ENCODE measurements at places on chromosomes 1 and 21. TPM values are rescaled to one million over a fixed set of nuclear protein-coding genes. Genes with fewer than 3 reads are reported as not detected.
A peak's percentile ranks its signal among the peaks of the same experiment; 100 is the strongest.

DNA sequence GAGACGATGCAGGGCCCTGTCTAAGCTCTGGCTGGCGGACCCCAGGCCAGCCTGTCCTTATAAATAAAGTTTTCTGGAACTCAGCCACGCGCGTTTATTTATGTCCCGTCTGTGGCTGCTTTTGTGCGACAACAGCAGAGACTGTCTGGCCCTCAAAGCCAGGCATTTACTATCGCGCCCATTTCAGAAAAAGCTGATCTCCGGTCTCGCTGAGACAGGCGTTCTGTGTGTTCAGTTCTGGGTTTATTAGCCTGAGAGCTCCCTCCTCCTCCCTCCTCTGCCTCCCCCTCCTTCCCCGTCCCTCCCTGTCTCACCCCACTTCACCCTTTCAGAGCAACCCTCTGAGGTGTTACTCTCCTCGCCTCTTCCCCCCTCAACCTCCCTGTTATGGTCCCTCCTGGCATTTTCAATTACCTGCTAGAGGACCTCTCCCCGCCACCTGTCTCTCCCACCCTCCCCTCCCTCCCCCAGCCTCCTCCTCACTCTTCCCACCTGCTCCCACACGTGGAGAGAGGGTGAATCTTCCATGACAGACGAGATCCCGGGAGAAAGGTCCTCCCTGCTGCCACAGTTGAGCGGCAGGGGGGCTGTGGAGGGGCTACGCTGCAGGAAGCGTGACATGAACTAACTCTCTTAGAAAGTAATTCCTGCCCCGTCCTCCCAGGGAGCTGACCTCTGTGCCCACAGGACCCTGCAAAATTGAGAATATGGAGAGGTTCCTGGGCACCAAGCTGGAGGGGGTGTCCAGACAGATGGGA is 59.9 kb downstream of the SPSB1 start:
- no peaks in the 10 kb centered on the region for H3K27me3 ChIP-seq
- H3K4me1 ChIP-seq = no peaks in the 10 kb centered on the region
- H3K4me3 ChIP-seq = no peak overlapping the region
- H3K27ac ChIP-seq = peak overlapping the region; percentile 67

GRCh38 chr1:47211796-47212269 is 20.2 kb downstream of the TAL1 start:
- no peak overlapping the region for H3K4me3 ChIP-seq
- H3K36me3 ChIP-seq = no peaks in the 10 kb centered on the region
- no peak for DNase-seq

- DNase-seq = no peak
- H3K4me3 ChIP-seq = no peak overlapping the region
- no peaks in the 10 kb centered on the region for H3K27me3 ChIP-seq
- no peaks in the 10 kb centered on the region for H3K36me3 ChIP-seq
- H3K4me1 ChIP-seq = no peaks in the 10 kb centered on the region
- H3K27ac ChIP-seq = no peak overlapping the region
Measured at GRCh38 chr1:25994402-25995150, 3.3 kb downstream of the PAFAH2 start.

GRCh38 chr1:232519186-232519585 is 110.7 kb downstream of the SIPA1L2 start:
- H3K36me3 ChIP-seq = no peaks in the 10 kb centered on the region
- no peaks in the 10 kb centered on the region for H3K4me1 ChIP-seq
- H3K27me3 ChIP-seq = no peaks in the 10 kb centered on the region
- no peak overlapping the region for H3K4me3 ChIP-seq

DNA sequence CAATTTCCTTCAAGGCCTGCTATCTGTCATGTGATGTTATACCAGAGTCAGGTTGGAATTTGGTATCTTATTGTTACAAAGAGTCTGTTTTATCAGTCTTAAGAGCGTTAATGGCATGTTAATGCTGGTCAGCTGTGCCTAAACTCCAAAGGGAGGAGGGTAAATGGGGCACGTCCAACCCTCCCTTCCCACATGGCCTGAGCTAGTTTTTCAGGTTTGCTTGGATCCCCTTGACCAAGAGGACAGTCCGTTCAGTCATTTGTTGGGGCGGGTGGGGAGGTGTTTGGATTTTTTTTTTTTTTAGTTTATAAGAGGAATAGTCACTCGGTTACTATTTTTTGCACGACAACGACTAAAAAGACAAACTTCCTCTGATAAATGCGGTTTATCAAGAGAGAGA is 63.8 kb upstream of the LYST start:
- DNase-seq = no peak
- no peaks in the 10 kb centered on the region for H3K36me3 ChIP-seq
- no peak overlapping the region for H3K27ac ChIP-seq
- H3K27me3 ChIP-seq = no peaks in the 10 kb centered on the region
- H3K4me1 ChIP-seq = no peaks in the 10 kb centered on the region
- H3K4me3 ChIP-seq = no peak overlapping the region

DNA sequence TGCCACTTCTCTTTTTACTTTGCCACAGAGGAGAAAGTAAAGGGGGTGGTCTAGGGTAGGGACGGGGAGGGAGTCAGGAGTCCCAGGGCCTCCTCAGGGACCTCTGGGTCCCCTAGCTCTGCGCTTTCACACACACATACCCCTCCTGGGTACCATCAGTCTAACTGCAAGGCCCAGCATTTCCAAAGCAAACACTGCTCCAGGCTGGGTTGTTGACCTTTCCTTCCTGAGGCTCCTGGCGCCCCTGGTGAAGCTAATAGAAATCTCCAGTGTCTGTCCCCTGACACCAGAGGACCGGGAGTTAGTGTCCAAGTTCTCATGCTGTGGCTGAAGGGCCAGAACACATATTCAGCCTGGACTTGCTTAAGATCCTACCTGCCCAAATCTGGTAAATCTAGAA is 3.9 kb downstream of the TMEM63A start:
- DNase-seq = peak; percentile 25
- H3K4me3 ChIP-seq = no peak overlapping the region
- H3K27ac ChIP-seq = peak overlapping the region; percentile 14
- H3K36me3 ChIP-seq = peaks cover 4% of the 10 kb centered on the region
- H3K27me3 ChIP-seq = no peaks in the 10 kb centered on the region

GRCh38 chr1:162677607-162678371 is 45.5 kb downstream of the DDR2 start:
- no peaks in the 10 kb centered on the region for H3K36me3 ChIP-seq
- H3K4me1 ChIP-seq = no peaks in the 10 kb centered on the region
- no peak overlapping the region for H3K4me3 ChIP-seq
- DNase-seq = no peak
- H3K27ac ChIP-seq = no peak overlapping the region
- no peaks in the 10 kb centered on the region for H3K27me3 ChIP-seq

DNA sequence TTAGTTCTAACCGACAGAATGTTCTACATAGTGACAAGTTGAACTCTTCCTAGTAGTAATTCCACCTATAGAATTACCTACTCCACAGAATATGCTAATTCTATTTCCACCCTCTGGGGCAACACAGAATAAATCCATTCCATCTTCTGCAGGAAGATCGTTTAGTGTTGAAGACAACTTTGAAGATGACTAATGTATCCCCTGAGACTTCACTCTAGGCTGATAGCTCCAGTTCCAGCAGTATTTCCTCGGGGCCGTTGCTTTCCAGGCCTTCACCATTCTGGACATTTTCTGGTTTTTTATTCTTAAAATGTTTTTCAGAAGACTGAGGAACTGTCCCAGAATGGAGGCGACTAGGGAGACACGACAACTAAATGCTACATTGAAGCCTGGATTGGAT is 61.0 kb upstream of the CSF1 start:
- no peaks in the 10 kb centered on the region for H3K27me3 ChIP-seq
- no peak overlapping the region for H3K4me3 ChIP-seq
- DNase-seq = no peak
- no peaks in the 10 kb centered on the region for H3K4me1 ChIP-seq

- no peak overlapping the region for H3K27ac ChIP-seq
- H3K27me3 ChIP-seq = no peaks in the 10 kb centered on the region
- peak; percentile 66 for DNase-seq
- no peak overlapping the region for H3K4me3 ChIP-seq
Measured at GRCh38 chr1:155125946-155126555, 1.6 kb upstream of the EFNA1 start.

DNA sequence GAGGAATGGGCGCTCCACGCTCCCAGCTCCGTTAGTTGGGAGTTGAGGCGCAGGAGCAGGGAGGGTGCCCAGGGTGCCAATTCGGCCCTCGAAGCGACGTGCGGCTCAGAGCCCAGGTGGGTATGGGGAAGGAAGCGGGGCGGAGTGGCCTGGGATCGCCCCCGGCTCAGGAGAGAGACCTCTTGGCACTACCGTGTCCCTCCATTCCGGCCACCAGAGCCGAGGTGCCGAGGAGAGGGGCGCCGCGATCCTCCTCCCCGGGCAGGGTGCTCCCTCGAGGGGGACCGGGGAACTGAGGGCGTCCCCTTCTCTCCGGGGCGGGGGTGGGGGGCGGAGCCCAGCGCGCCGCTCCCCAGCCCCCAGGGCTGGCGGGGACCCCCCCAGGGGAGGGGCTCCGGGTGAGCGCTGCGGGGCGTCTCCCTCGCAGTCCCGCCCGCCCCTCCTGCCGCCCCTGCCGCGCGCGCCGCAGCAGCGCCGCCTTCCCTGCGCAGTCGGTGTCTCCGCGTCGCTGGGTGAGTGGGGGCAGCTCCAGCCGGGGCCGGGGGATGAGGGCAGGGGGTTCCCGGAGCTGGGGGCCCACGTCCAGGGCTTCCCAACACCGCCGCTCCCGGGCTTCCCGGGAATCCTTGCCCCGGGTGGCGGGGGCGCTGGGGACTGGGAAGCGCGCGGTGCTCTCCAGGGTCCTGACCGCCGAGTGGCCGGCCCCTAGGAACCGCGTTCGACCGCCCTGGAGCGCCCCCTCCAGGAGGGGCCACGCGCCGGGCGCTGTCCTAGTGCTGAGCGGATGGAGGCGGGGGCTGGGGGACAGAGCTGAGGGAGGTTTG is at the start of gene HPCA:
Gene HPCA (plus strand): TSS at position 488 of the 824 bp plus-strand sequence. CDS start 2,408 bp downstream, outside the sequence.
- H3K36me3 ChIP-seq = no peaks in the 10 kb centered on the region
- H3K4me1 ChIP-seq = no peaks in the 10 kb centered on the region
- H3K27me3 ChIP-seq = no peaks in the 10 kb centered on the region
- no peak within 1 kb of the TSS for H3K27ac ChIP-seq

- H3K4me1 ChIP-seq = no peaks in the 10 kb centered on the region
- H3K36me3 ChIP-seq = no peaks in the 10 kb centered on the region
- no peak for DNase-seq
- no peaks in the 10 kb centered on the region for H3K27me3 ChIP-seq
- no peak overlapping the region for H3K4me3 ChIP-seq
Measured at GRCh38 chr1:232622378-232622777, 7.6 kb downstream of the SIPA1L2 start.

- H3K27ac ChIP-seq = no peak overlapping the region
- no peaks in the 10 kb centered on the region for H3K36me3 ChIP-seq
- no peak overlapping the region for H3K4me3 ChIP-seq
- no peaks in the 10 kb centered on the region for H3K4me1 ChIP-seq
Measured at GRCh38 chr1:66711420-66711819, 40.8 kb upstream of the DYNLT5 start.

DNA sequence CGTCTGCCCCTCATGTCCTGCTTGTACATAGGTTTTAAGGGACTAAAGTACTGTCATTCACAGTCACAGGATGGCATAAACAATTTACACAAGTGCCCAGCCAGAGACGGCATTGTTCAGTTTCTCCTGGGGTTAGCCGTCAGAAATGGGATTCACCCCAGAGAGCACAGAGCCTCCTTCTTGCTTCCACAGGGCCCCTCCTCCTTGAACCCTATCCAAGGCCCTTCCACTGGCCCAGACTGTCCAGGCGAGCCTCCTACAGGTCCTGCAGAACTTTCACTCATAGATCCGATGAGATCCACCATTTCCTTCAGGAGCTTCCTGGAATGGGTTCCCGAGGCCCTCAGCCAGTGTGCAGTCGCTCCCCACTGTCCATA is 10.0 kb downstream of the AVPR1B start:
- DNase-seq = no peak
- H3K27me3 ChIP-seq = no peaks in the 10 kb centered on the region
- H3K4me3 ChIP-seq = no peak overlapping the region
- no peaks in the 10 kb centered on the region for H3K4me1 ChIP-seq

DNA sequence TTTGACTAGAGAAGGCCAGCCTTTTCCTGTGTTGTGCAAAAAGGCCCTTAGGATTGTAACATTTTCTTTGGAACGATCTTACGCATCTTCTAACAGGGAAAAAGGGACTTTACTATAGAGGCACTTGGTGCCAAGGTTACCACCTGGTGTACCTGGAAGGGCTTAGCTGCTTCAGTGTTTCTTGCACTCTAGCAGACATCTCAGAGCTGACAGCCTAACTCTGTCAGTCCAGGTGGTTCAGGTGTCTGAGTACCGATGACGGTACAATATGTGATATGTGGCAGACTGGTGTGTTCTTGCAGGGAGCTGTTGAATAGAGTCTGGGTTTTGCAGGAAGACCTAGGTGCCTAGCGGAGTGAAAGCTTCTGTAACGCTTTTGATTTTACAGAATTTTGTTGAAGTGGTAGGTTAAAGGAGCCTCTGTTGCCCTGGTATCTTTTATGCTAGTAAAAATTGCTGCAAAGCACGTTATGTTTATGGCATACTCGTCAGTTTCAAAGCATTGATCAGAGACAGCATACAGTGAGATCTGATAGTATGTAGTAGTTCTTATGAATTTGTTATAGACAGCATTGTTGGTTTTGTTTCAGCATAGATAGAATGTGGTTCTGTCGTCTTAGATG is 1.4 kb downstream of the MAGI3 start:
- peak overlapping the region; percentile 97 for H3K4me3 ChIP-seq
- H3K4me1 ChIP-seq = no peaks in the 10 kb centered on the region
- no peaks in the 10 kb centered on the region for H3K36me3 ChIP-seq
- H3K27me3 ChIP-seq = no peaks in the 10 kb centered on the region

- no peak overlapping the region for H3K27ac ChIP-seq
- no peak for DNase-seq
- no peaks in the 10 kb centered on the region for H3K27me3 ChIP-seq
- no peak overlapping the region for H3K4me3 ChIP-seq
- no peaks in the 10 kb centered on the region for H3K36me3 ChIP-seq
Measured at GRCh38 chr1:118184739-118185083, 317 bp downstream of the SPAG17 start.

Gene OR6K3
- total RNA-seq = not detected

Gene MAP3K21
- 1.3 TPM for total RNA-seq

Gene RIMS3
- 18.3 TPM for total RNA-seq

Gene TRIM63
- total RNA-seq = 0.24 TPM

Gene AMPD1
- 0.52 TPM for total RNA-seq

Gene RGSL1
- not detected for total RNA-seq

Gene IVL
- total RNA-seq = not detected
